ENCODE measurements at places on chromosomes 6 and 20.

DNA sequence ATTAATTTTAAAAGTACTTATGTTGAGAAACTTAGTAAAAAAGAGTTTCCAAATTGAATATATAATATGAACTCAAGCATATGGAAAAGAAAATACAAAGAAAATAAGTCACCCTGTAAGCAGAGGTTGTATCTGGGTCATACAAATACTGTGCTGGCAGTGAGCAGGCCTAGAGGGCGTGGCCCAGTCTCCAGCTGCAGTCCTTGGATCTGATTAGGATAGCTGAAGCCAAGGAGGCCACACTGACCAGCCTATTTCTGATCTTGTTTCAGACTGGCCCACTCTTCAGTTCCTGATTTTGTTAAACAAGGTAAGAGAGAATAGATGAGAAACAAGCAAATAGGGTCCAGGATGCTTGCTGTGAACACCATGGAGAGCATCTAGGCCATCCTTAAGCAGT lies 228.8 kb downstream of the EPM2A start:
- no peak for DNase-seq

DNA sequence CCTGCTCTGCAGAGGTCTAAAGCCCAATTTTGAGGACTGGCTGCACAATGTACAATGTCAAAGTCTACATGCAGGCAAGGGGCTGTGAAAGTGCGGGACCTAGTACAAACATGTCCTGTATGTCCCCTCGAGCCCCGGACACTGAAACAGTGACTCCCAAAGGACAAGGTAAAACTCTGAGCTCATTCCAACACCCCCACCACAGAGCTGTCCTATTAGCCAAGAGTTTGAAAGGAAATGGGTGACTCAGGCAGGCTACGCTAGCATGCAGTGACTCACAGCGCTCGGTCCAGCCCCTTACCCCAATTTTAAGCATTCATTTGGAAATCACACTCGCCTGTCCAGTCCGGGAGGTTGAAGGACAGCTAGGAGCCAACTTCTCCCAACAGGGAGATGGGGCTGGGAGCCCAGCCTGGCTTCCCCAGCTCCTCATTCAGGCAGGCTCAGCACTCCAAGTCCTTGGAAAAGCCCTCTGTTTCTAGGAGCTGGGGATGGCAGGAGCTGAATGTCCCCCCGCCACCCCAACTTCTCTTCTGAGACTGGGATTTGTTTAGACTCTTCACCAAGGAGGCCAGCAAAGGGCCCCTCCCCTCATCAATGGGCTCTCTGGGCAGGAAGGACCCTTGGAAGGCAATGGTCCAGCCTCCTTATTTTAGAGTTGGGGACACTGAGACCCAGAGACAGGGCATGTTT lies 3.9 kb downstream of the SDC4 start:
- peak; percentile 45 for DNase-seq

GRCh38 chr6:44284121-44284520 lies 13.9 kb downstream of the TMEM151B start:
- DNase-seq, result no peak

- DNase-seq, result no peak
Measured at GRCh38 chr6:42304053-42304712, 86.5 kb upstream of the MRPS10 start.

- DNase-seq, result no peak
Measured at GRCh38 chr6:3625980-3626563, 125.4 kb downstream of the PXDC1 start.

DNA sequence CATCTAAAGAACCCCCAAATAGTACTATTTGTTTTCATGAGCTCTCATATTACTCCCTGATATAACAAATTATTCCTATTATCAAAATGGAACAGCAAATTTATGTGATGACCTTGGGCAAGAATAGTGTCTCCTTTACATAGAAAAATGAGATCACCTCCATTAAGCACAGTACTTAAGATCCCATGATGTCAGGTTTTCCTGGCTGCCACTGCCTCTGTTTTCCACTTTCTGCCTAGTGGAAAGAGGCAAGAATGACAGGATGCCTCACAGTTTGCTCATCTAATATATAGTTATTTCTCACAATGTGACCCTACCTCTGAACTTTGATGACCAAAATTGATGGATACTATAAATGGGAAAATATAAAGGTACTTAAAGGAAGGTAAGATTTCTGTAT lies 260.1 kb upstream of the SGK1 start:
- DNase-seq, result no peak

DNA sequence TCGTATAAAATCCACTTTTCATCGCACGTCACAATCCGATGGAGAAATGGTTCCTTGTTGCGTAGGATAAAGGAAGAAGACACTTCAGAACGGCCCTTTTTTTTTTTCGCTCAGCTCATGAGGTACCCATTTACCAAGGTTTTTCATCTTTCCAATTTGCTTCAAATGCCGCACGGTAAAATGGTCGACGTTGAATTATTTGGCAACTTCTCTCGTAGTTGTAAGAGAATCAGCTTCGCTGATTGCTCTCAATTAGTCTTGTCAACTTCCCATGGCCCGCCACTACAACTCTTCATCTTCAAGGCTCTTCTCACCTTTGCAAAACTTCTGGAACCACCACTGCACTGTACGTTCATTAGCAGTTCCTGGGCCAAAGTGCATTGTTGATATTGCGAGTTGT lies 28.8 kb downstream of the POM121L2 start:
- DNase-seq, result no peak

DNA sequence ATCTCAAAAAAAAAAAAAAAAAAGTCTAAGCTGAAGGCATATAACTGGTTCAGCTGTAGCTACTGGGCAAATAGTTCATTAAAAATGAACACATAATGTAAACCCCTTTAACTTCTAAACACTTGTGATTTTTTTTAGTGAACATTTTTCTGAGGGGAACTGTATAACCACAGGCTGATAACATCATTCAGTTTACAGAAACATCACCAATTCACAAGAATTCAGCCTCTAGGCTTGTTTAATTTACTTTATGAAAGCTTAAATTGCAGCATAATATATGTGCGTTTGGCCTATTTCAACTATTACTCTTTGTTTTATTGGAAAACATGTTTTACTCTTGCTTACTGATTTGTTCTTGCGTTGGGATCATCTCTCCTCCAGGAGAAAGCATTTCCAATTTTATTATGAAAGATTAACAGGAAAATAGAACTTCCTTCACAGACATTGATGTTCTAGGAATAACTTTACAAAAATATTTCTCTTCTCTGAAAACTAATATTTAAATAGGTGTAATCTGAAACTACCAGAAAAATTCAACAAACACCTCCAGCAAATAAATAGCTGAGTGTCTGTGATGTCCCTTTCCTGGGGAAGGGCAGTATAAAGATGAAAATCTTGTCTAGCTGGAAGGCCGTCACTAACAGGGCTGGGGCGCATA lies 284.5 kb downstream of the UST start:
- DNase-seq, result no peak

- DNase-seq, result no peak
Measured at GRCh38 chr6:53822401-53823125, 27.8 kb downstream of the LRRC1 start.

DNA sequence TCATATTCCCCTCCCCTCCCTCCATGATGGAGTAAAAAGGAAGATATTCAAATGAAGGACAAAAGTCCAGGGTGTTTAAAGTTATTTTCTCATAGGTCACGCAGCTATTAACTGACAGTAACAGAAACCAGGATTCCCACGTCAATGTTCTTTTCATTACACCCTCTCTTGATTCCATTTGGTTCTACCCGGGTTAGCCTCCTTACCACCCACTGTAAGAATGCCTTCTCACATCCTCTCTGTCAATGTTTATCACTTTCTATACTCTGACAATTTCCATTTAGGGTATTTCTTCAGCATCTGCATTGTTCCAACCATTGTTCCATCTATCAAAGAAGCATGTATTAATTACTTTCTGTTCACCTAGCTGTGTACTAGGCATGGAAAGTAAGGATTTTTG lies 52.1 kb downstream of the NUDT3 start:
- DNase-seq, result no peak

DNA sequence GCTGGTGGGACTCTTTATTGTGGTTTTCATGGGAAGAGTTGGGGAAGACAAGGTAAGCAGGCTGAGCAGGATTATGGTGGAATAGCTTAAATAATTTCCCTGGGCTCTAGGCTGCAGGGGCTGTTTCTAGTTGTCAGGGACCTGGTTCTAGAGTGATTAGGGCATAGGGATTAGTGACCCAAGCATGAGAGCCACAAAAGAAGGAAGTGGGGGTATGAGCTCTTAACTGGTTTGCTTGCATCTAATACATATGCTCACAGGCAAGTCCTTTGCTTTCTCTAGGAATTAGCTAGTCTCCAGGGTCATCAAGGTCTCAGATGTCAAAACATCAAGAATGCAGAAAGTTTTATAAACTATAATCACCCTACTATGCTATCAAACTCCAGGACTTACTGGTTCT lies 67.5 kb upstream of the NRN1 start:
- no peak for DNase-seq

All from pons (tissue), 1 donor.